ENCODE measurements at places on chromosomes 6 and 20.

GRCh38 chr6:21678990-21679389 lies 85.4 kb downstream of the SOX4 start:
- H3K27ac ChIP-seq, result no peak overlapping the region
- peak; percentile 53 for DNase-seq
- H3K4me3 ChIP-seq, result no peak overlapping the region
- no peaks in the 10 kb centered on the region for H3K36me3 ChIP-seq
- no peaks in the 10 kb centered on the region for H3K4me1 ChIP-seq
- no peaks in the 10 kb centered on the region for H3K27me3 ChIP-seq

GRCh38 chr6:18432180-18432579 lies 45.0 kb downstream of the RNF144B start:
- DNase-seq, result no peak
- no peaks in the 10 kb centered on the region for H3K27me3 ChIP-seq
- no peaks in the 10 kb centered on the region for H3K36me3 ChIP-seq
- no peak overlapping the region for H3K4me3 ChIP-seq
- H3K27ac ChIP-seq, result no peak overlapping the region

DNA sequence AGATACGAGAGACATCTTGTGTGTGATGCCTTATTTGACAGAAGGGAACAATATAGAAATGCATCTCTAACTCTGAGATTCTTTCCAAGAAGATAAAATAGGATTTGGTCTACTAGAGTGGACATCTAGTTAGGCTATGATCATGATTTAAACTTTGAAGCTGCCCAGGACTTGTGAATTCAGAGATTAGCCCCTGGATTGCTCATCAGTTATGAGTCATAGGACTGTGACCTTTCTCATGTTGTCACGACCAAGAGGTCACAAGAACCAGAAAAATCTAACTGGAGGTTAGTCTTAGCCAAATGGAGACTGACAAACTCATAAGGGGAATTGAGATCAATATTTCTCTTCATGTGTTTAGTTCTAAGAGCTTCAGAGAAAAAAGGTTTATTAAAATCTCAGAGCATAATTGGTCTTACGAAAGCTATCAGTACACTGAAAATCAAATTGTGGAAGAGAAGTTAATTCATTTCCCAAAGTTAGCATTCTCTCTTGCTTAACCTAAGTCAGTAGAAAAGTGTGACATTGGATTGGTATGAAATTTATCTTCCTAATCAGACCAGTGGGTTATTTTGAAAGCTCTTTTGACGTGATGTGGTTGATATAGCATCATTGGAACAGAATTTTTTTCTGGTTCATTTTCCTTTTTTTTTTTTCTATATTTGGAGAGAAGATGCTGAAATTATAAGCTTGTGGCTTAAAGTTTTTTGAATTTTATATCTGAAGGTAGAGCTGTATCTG lies 245.7 kb downstream of the RNF144B start:
- no peaks in the 10 kb centered on the region for H3K36me3 ChIP-seq
- H3K4me3 ChIP-seq, result no peak overlapping the region
- no peaks in the 10 kb centered on the region for H3K27me3 ChIP-seq
- no peaks in the 10 kb centered on the region for H3K4me1 ChIP-seq
- no peak overlapping the region for H3K27ac ChIP-seq

- H3K36me3 ChIP-seq, result no peaks in the 10 kb centered on the region
- H3K4me1 ChIP-seq, result no peaks in the 10 kb centered on the region
- peaks cover 21% of the 10 kb centered on the region for H3K27me3 ChIP-seq
- H3K4me3 ChIP-seq, result no peak overlapping the region
- no peak for DNase-seq
Observed at GRCh38 chr6:39273406-39273821, 40.8 kb downstream of the KCNK17 start.

- no peaks in the 10 kb centered on the region for H3K27me3 ChIP-seq
- H3K4me3 ChIP-seq, result no peak overlapping the region
- no peaks in the 10 kb centered on the region for H3K4me1 ChIP-seq
Observed at GRCh38 chr6:35512006-35512405, 690 bp downstream of the TULP1 start.

- H3K36me3 ChIP-seq, result no peaks in the 10 kb centered on the region
- H3K27me3 ChIP-seq, result peaks cover 6% of the 10 kb centered on the region
- DNase-seq, result no peak
- H3K27ac ChIP-seq, result no peak overlapping the region
Observed at GRCh38 chr6:13147376-13147775, 181.0 kb downstream of the TBC1D7 start.

DNA sequence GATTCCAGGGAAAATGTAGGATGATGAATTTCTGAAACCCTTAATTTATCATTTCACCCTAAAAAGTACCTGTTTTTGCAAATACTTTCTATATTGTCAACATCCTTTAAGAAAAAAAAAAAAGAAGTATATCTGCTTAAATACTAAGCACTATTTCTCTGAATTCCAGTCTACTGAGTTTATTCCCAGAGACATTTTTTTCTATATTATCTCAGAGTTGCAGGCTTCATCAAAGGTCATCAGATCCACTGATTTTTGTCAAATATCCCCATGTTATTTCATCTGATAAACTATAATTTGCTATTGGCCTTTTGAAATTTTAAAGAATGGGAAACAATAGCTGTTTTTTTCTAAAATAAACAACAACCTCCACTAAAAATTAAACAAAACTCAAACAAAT lies 357.6 kb upstream of the ID4 start:
- H3K4me3 ChIP-seq, result no peak overlapping the region
- no peaks in the 10 kb centered on the region for H3K36me3 ChIP-seq
- no peak overlapping the region for H3K27ac ChIP-seq
- no peak for DNase-seq
- H3K27me3 ChIP-seq, result no peaks in the 10 kb centered on the region

- DNase-seq, result no peak
- peak overlapping the region; percentile 22 for H3K4me3 ChIP-seq
- peaks cover 38% of the 10 kb centered on the region for H3K27me3 ChIP-seq
- peaks cover 13% of the 10 kb centered on the region for H3K4me1 ChIP-seq
- no peaks in the 10 kb centered on the region for H3K36me3 ChIP-seq
- peak overlapping the region; percentile 59 for H3K27ac ChIP-seq
Observed at GRCh38 chr6:29976253-29976587, 33.9 kb downstream of the HLA-A start.

DNA sequence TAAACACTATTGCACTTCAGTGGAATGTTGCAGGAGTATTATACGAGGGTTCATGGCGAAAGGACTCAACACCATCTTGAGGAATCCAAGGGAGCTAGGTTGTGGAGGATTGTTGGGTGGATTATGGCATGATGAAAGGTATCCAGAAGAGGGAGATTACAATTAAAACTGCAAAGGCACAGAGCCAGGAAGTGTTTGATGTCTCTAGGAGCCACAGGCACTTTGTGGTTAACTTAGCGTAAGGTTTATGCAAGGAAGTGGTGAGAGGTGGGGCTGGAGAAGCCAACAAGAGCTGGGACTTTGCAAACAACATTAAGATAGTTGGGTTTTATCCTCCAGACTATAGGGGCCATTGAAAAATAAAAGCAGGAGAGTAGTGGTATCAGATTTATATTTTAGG lies 86.6 kb upstream of the TPD52L1 start:
- no peaks in the 10 kb centered on the region for H3K27me3 ChIP-seq
- H3K27ac ChIP-seq, result no peak overlapping the region
- DNase-seq, result no peak
- no peaks in the 10 kb centered on the region for H3K4me1 ChIP-seq
- no peak overlapping the region for H3K4me3 ChIP-seq
- H3K36me3 ChIP-seq, result no peaks in the 10 kb centered on the region

GRCh38 chr6:88919032-88919431 lies 44.4 kb downstream of the RNGTT start:
- DNase-seq, result no peak
- H3K27me3 ChIP-seq, result no peaks in the 10 kb centered on the region
- no peak overlapping the region for H3K27ac ChIP-seq
- H3K4me1 ChIP-seq, result no peaks in the 10 kb centered on the region
- no peaks in the 10 kb centered on the region for H3K36me3 ChIP-seq

DNA sequence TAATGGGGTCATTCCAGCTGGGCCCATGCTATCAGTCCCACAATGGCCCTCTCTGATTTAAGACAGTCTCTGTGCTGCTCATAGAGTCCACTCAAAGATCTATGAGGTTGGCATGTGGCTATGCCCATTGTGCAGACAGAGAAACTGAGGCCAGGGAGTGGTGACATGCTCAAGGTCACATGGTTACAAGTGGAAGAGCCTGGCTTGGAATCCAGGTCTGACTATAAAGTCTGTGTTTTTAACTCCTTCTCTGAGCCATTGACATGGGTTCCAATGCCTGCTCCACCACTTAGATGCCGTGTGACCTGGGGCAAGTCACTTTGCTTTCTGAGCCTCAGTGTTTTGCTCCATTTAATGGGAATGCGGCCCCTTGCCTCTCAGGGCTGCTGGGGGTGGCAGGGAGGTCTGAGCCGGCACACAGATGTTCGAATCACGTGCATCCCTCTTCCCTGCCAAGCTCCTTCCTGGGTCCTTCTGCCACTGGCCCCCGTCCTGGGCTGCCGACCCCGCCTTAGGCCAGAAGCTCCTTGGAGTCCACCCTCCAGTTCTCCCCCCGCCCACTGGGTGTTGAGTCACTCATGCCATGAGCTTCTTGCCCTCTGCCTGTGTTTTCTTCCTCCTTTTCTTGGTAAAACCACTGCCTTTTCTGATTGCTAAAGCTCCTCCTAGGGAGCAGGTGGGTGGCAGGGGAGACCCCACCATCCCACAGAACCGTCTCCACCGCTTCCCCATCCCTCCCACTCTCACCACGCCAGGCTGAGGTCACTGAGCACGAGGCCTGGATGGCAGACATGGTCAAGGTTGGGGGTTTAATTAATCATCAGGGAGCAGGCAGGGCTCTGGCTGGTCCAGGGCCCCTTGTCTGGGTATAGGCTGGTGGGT lies 35.7 kb downstream of the CEBPB start:
- DNase-seq, result no peak
- no peak overlapping the region for H3K27ac ChIP-seq
- no peaks in the 10 kb centered on the region for H3K27me3 ChIP-seq
- H3K4me1 ChIP-seq, result no peaks in the 10 kb centered on the region
- H3K4me3 ChIP-seq, result no peak overlapping the region

DNA sequence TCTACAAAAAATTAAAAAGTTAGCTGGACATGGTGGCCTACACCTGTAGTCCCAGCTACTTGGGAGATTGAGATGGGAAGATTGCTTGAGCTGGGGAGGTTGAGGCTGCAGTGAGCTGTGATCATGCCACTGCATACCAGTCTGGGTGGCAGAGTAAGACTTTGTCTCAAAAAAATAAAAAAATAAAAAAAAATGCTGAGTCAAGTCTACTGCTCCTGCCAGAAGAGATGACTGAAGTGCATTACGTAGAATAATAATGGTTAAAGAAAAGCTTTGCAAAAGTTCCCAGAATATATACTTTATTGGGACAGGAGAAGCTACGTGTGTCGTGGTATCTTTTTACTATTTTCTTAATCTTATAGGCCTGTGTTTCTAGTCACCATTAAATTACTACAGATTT lies 125.3 kb downstream of the SLC16A10 start:
- no peak overlapping the region for H3K27ac ChIP-seq
- H3K4me1 ChIP-seq, result no peaks in the 10 kb centered on the region
- H3K4me3 ChIP-seq, result no peak overlapping the region
- no peak for DNase-seq
- no peaks in the 10 kb centered on the region for H3K27me3 ChIP-seq

DNA sequence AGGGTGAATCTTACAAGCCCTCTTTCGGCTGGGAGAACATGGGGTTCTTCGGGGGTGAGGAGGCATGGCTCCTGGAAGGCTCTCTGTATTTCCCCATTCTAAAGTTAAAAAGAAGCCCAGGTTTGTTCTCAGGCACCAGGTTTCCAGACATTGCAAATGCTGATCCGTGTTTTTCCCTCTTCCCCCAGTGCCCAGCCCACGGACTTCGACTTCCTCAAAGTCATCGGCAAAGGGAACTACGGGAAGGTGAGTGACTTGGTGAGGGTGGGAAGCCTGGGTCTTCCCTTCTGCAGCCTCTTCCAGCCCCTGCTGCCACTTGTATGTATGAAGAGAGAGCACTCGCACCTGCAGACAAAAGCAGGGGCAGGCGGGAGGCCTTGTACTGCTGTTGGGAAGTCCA lies 8.7 kb downstream of the SGK2 start:
- no peaks in the 10 kb centered on the region for H3K36me3 ChIP-seq
- no peaks in the 10 kb centered on the region for H3K27me3 ChIP-seq
- no peak overlapping the region for H3K27ac ChIP-seq
- H3K4me1 ChIP-seq, result no peaks in the 10 kb centered on the region
- no peak for DNase-seq
- H3K4me3 ChIP-seq, result no peak overlapping the region

DNA sequence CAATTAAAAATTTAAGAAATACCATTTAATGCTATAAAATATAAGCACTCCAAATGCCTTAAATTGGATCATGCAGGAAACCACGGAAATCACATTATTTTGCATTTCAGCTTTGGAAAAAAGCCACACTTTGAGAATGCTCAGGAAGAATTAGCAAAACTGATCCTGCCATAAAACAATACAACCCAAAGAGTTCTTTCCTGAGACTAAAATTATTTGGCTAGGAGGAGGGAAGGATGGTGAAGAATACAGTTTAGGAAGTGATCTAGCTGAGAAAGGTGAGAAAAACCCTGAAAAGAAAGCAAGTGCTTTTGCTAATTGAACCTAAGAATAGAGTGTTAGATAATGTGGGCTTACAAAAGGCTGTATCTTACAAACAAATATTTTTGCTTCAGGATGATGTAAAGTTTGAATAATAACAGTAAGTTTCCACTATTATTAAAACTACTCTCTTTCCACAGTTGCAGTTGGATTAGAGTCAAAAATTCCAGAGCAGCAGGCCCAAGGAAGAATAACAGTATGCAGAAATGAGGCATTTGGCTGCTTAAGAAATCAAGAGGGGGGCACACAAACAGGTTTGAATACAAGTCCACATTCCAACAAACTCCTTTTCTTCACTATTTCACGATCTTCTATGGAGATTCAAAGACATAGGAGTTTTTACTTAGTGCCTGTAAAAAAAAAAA lies 565.4 kb downstream of the RFPL4B start:
- peaks cover 6% of the 10 kb centered on the region for H3K4me1 ChIP-seq
- H3K4me3 ChIP-seq, result no peak overlapping the region
- H3K27ac ChIP-seq, result no peak overlapping the region

- no peaks in the 10 kb centered on the region for H3K27me3 ChIP-seq
- H3K27ac ChIP-seq, result peak overlapping the region; percentile 36
- peak; percentile 38 for DNase-seq
- no peaks in the 10 kb centered on the region for H3K36me3 ChIP-seq
- H3K4me3 ChIP-seq, result no peak overlapping the region
Observed at GRCh38 chr6:16205377-16206144, 32.8 kb upstream of the GMPR start.

DNA sequence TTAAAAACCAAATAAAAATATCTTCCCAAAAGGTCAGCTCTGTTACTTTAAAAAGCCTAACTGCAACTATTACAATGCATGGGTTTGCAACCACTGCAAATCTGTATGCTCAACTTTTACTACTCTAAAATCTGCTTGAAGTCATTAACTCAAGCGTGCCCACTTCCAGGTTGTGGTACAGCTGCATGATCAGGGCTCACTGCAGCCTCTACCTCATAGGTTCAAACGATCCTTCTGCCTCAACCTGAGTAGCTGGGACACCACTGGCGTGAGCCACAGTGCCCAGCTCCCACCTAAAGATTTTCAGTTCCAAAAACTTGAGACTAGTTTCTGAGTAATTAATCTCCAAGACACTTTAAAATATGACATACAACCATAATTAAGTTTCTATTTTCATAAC lies 8.2 kb downstream of the DIDO1 start:
- no peak overlapping the region for H3K4me3 ChIP-seq
- no peaks in the 10 kb centered on the region for H3K36me3 ChIP-seq
- no peak for DNase-seq
- H3K27me3 ChIP-seq, result no peaks in the 10 kb centered on the region

Data from hepatocyte (in vitro differentiated cells).